ENCODE measurements at places on chromosomes 2 and 18.

GRCh38 chr2:6368281-6368680 lies 497.4 kb downstream of the CMPK2 start:
- DNase-seq: no peak

DNA sequence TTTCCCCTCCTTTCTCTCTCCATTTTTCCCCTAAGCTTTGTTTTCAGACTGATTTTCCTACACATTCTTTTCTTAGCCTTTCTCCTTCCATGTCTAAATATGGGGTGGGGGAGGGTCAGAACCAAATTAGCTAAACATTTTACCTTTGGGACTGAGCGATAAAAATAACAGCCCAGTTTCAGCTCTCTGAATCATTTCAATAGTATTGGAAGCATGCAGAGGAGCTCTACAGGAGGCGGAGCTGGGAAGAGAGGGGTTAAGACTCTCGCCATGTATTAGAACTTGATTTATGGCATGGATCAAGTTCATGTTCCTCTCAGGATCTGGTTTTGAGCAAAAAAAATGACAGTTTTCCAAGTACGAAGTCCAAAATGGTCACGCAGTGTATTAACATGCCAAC lies 109.1 kb downstream of the CPO start:
- DNase-seq: no peak

DNA sequence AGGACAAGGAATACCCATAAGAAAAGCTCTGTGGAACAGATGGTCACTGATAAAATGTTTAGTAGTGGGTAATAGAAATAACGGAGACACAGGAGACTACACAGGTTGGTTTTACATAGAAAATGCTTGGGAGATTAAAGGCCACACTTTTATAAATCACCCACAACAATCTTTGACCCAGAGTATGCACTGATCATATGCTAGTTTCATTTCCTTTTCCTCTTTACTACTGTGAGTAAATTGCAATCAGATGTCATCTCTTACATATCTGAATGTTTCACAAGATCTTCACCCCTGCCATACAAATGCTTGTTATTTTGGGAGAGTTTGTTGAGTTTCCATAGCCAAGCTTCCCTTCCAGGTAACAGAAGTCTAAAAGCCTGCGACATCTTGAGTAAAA lies 978.4 kb upstream of the KLHL29 start:
- DNase-seq: no peak

- no peak for DNase-seq
Measured at GRCh38 chr2:168054657-168055056, 192.7 kb downstream of the STK39 start.

DNA sequence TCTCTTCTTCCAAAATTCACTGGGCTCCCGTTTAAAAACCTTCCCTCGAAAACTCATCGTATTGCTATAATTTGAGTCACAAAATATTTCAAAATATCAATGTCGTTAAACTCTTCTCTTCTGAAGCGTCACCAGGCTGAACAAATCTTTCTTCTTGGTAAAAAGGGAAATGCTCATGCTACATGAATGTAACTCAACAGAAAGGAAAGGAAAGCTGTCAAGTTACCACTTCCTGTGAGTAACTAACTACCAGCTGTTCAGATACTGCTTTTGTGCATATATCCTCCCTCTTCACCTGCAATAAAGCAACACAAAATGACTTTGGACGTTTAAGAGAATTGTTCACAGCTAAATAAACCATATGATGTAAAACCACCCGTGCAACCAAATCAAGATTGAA lies 95.4 kb downstream of the DOCK10 start:
- no peak for DNase-seq

DNA sequence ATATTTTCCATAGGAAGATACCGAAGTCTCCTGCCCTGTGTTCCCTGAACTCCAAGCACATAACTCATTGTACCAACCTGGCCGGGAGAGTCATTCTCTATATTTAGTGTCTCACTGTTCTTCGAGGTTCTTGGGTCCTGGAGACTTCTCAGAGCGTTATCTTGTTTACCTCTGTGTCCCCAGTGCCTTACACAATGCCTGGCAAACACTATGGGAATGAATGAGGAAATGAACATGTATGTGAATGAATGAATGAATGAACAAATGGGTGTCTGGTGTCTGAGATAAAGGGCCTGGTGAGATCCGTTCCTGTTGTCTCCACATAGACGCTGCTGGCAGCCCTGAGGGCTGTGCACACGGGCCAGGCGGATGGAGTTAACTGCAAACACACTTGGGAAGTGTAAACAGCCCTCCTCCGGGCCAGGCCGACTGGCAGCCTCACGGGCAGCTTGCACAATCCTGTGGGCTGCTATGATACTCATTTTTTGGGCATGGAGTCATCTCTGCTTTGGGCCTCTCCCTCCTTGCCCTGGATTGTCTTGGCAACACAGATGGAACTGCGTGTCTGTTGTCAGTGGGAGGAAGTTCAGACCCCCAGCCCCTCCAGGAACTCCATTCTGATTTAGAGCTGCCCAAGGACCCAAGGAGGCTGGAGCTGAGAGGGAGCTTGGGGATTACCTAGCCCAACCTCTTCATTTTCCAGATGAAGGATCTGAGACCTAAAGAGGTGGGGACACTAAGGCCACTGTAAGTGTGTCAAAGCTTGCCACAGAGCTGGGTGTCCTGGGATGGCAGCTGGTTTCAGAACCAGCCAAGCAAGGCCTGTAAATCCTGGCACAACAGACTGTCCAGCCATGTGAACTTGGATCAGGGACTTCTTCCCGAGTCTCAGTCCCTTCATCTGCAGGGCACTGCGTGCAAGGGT lies 124.4 kb downstream of the INHBB start:
- peak; percentile 61 for DNase-seq

DNA sequence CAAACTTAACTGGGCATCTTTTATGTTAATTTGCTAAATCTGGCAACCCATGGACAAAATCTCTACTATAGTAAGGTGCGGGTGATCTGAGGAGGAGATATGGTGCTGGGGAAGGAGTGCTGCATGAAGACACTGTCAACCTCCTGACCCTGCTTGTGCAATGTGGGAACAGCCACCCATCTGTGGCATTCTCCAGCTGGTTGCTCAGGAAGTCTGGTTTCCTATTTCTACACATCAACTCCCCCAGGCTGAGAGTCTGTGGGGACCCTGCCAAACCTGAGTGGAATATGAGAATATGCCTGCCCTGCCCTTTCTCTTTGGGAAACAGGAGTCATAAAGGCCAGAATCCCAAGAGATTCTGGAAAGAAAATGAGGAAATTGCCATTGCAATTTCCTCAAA lies 60.1 kb upstream of the PAX3 start:
- DNase-seq: no peak

DNA sequence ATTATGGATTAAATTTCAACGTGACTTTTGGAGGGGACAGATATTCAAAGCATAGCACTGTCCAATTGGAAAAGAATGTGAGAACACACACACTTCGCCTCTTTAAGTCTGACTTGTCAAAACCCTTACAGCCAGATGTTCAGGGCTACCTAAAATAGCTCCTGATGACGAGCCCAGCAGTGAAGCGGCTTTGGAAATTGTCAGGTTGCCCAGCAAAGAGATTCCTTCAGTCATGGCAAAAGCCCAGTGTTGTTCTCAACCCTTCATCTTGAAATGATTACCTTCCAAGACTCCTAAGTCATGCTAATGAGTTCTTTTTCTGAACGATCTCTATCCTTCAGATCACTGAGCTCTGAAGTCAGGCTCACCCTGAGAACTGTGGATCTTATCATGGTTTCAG lies 436.6 kb downstream of the LRATD1 start:
- DNase-seq: no peak

- DNase-seq: no peak
Measured at GRCh38 chr2:121289271-121289670, 4.3 kb upstream of the TFCP2L1 start.

DNA sequence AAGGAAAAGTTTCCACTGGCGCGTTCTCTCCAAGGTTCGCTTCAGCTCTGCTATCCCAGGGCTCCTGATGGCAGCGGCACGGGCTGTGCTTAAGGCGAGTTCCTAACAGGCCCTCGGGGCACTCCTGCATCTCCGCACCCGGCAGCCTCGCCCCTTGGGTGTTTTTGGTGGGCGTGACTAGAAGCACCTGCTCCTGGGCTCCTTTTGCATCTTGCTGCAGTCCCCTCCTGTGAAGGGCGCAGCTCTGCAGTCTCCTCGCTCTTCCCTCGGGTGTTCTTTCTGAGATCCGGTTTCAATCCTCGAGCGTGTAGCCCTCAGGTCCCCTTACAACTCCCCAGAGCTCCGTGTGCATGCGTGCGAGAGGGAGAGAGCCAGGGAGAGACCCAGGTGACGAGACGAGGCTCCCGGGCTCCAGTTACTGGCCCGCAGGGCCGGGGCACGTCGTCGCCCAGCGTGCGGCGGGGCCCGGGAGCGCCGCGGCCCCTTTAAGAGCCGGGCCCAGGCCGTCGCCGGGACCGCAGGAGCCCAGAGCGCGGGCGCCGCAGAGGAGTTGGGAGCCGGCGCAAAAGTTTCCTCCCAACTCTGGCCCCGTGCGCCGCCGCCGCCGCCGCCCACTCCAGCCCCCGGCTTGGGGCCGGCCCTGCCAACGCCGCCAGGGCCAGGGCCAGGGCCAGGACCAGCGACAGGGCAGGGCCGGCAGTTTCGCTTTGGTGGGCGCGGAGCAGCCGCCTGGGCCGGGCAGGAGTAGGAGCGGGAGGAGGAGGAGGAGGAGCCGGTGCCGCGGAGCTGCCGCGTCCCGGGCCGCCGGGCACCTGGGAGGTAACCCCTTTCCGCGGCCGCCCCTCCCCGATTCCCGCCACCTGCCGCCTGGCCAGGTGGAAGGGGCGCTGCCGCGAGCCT lies at the start of gene PARD3B:
TSS of gene PARD3B (plus strand) at position 515 of the 900 bp plus-strand sequence. CDS start 525 bp downstream, outside the sequence.
- peak; percentile 80 for DNase-seq

GRCh38 chr18:4450065-4450658 lies 4.9 kb downstream of the DLGAP1 start:
- no peak for DNase-seq

GRCh38 chr18:59140302-59140885 lies 710 bp downstream of the SEC11C start:
- no peak for DNase-seq

DNA sequence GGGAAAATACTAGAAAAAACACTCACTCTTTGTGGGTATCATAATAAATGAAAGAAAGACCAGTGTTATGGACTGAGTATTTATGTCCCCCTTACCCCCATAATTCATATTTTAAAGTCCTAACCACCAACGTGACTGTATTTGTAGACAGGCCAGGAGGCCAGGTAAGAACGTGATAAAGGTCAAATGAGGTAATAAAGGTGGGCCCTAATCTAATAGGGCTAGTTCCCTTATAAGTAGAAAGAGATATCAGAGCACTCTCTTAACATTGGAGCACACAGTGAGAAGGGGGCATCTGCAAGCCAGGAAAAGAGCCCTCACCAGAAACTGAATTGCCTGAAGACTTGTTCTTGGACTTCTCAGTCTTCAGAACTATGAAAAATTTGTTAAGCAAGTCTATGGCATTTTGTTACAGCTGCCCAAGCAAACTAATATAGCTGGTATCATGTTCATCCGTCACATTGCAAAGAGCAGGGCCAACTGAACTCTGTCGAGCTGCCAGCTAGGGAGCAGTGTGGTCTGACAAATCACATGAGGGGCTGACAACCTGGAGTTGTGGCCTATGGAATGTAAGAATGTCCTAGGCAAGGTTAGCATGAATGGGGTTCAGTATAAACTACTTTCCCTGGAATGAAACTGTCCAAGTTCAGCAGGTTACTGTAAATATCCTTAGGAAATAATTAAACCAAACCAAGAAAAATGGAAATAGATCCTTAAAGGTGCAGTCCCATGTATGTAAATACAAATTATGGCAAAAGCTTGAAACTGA lies 280.9 kb downstream of the ZNF385B start:
- no peak for DNase-seq

DNA sequence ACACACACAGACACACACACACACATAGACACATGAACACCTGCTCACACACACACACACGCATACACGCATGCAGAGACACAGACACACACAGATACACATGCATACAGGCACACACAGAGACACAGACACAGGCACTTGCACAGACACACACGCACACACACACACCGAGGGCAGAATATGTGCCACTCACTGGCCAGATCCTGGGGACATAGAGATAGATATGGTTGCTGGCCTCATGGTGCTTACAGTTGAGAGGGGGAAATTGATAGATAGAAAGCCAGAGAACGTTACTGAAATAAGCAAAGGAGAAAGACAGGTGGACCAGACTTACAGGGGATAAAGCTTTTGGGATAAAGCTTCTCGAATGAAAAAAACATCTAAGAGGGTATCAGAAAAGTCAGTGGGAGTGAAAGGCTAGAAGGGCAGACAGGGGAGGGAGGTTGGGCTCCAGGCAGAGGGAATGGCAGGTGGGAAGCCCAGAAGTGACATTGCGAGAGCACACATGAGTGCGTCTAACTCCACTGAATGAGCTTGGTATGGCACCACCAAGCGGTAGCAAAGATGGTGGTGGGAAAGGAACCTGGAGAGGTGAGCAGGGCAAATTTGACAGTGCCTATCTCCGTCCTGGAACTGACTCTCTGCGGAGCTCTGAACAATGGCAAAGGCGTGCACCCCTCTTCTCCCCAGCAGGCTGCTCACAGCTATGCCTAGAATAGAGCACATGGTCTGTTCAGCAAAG lies 390.1 kb upstream of the TRIB2 start:
- no peak for DNase-seq

- DNase-seq: no peak
Measured at GRCh38 chr2:187117483-187117882, 268.5 kb upstream of the ZSWIM2 start.

GRCh38 chr2:95698146-95698545 lies 106.3 kb downstream of the TRIM43 start:
- no peak for DNase-seq

GRCh38 chr18:57889841-57890240 lies 86.7 kb upstream of the ATP8B1 start:
- no peak for DNase-seq

DNA sequence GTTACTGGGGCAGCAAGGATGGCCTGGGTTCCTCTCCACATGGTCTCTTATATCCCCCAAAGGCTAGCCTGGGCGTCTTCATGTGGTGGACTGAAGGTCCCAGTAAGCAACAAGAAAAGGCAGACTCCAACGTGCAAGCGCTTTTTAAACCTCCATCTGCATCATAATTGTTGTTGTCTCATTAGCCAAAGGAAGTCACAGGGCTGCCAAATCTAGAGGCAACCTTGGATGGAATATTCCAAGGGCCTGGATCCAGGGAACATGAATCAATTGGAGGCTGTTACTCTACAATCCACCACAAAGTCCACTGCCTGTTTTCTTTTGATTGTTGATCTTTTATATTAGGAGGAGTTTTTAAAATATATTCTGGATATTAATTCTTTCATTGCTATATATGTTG lies 118.8 kb downstream of the SH3RF3 start:
- DNase-seq: no peak

- DNase-seq: no peak
Measured at GRCh38 chr2:1621041-1621440, 123.3 kb downstream of the PXDN start.

DNA sequence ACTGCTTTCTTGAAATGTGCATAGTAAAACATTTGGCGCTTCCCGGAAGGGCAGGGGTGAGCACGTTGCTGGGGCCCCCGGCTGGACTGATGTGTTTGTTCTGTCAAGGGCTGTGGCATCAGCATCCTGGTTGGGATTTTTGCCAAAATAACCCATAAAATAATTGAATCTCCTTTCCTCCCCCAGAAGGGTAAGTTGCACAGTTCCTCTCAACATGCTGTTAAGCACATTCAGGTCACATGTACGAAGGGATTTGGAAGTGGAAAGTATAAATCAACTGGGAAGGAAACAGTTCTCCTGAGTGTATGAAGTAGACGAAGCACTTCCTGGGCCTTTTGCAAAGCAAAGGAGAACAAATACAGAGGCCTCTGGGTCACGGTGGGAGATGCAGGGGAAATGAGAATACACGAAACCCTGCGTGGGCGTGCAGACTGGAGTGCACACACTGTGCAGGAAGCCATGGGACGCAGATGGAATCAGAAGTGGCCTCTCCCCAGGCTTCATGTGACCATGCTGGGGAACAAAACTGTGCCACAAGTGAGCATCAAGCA lies 183.9 kb downstream of the LPIN1 start:
- DNase-seq: no peak

GRCh38 chr2:63692002-63692606 lies 103.3 kb downstream of the MDH1 start:
- no peak for DNase-seq

Measured in left forelimb (tissue), 1 donor.